H9 (cell line): ENCODE measurements at places on chromosomes 5 and 9.

DNA sequence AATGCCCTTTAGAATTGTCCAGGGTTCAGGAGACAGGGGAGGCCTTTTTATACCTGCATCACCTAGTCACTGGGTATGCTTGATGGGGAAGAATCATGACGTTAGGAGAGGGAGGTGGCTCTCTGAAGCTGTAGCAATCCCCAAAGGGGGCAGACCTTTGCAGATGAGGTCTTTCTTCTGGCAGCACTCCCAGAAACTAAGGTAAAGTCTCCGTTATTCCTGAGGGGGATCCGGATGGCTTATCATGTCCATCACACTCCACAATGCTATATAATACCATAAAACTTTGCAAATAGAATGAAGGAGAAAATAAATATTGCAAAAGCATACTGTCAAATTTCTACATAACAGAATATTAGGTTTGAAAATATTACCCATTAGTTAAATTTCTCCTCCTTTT lies 21.5 kb upstream of the CAST start:
- DNase-seq, result no peak

DNA sequence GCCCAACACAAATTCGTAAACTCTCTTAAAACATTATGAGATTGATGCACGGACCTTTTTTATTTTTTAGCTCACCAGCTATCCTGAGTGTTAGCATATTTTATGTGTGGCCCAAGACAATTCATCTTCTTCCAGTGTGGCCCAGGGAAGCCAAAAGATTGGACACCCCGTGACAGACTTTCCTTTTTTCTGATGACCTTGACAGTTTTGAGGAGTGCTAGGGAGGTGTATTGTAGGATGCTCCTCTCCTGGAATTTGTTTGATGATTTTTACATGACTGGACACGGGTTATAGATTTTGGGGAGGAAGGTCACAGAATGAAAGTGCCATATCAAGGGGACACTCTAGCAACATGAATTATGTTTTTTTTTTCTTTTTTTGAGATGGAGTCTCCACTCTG lies 69.3 kb upstream of the FANCC start:
- no peak for DNase-seq

DNA sequence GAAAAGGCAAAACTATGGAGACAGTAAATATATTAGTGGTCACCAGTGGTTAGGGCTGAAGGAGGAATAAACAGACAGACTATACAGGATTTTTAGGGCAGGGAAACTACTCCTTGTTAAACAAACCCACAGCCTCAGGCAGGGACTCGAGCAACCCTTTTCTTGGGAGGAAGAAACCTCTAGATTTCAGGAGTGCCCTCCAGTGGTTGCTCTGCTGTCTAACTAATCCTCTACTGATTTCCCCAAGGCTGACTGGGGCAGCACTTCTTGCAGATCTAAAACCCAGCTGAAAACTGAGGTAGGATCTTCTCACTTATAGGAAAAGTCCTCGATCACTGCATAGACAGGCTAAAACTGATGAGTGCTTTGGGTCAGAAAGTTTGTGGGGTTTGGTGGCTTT lies 176.8 kb downstream of the ISOC1 start:
- DNase-seq, result peak; percentile 60

DNA sequence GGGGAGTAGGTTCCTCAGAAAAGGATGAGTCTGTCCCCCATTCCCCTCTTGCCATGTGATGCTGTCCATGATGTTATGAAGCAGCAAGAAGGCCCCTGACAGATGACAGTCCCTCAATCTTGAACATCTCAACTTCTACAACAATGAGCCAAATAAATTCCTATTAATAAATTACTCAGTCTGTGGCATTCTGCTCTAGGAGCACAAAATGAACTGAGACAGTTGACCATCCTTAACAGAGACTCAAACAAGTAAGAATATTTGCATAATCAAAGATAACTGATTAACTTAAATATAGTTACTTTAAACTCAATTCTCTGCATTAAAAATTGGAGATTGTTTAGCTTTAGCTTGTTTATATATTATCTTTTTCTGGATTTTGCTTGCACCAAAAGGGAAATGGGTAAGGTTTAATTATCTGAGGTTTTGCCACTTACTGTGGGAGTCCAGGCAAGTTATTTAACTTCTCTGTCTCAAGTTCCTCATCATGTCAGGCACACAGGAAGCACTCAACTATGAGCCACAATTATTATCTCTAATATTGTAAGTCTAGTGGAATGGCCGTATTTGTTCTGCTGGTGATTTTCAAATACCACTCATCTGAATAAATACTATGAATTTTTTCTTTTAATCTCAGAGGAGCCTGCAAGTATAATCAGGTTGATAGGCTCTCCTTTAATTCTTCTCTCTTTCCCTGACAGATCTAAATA lies 162.9 kb downstream of the TSSK1B start:
- no peak for DNase-seq

DNA sequence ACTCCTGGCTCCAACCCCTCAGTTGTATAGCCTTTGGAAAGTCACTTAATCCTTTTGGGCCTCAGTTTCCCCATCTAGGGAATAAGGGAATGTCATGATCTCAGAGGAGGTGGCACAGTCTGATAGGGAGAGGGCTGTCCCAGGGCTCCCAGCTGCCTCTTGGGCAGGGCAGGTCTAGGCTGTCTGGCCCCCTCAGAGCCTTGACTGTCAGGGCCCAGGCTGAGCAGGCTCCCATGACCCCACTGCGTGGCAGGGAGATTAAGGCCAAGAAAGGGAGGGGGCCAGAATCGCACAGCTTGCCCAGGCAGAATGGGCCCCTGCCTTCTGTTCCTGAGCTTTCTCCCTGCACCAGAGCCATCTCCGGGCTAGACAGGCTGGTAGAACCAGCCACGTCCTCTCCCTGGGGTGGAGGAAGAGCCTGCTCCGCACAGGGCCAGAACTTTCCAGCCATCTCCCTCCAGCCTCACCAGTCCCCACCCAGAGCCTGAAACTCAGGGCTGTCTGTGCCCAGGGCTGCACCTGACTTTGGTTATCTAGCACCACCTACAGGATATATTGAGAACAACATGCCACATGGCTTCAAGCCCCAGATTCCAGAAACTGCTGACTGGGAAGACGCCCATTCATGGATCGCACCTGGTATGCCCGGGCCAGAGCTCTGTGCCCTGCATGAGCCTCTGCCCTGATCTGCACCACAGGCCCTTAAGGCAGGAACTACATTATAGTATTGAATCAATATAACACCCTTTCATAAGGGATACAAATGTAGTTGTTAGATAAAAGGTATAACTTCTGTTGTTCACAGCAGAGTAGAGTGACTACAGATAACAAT lies 32.1 kb downstream of the NAIF1 start:
- peak; percentile 92 for DNase-seq

DNA sequence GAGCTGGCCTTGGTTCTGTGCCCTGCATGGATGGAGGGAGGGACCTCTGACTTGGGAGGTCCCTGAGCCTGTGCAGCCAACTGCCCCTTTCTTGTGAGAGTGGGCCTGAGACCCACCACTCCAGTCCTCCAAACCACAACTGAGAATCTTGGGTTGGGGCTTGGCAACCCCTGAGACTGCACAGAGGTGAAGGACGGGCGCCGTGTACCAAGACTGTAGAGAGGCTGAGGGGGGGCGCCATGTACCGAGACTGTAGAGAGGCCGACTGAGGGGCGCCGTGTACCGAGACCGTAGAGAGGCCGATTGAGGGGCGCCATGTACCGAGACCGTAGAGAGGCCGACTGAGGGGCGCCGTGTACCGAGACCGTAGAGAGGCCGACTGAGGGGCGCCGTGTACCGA lies 59.3 kb upstream of the CACNA1B start:
- no peak for DNase-seq

DNA sequence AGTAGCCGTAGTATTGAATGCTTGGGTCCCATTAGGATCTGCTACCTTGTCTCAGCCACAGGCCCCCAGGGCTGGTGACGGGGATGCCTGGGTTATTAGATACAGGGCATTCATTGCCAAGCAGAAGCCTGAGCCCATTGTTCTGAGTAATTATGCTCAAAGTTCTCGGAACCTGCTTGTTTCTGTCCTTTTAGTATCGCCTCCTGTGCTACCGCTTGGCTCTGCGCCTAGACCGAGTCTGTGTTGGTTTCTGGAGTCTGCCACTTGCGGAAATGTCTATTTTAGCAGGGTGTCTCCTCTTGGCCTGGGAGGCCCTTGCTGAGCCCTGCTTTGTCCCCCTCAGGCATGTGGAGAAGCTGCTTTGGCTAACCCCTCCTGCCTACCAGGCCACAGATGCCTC lies 506.1 kb downstream of the BNC2 start:
- peak; percentile 18 for DNase-seq

DNA sequence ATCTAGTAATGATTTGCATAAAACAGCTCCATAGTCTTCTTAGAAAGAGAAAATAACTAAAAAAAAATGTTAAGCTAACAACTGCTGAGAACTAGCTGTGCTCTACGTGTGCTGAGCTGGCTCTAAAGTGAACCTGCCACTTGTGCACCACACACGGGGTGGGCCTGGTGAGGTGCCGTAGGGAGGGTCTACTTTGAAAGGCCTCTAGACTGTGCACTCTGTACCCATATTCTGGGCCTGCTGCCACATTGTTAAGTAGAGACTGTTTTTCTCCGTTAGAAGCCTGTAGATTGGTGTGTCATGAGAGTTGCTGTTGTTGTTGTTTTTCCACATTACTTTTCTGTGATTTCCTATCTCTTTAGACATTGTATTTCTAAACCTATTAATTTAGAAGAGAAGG lies 93.9 kb downstream of the CD180 start:
- DNase-seq, result no peak

DNA sequence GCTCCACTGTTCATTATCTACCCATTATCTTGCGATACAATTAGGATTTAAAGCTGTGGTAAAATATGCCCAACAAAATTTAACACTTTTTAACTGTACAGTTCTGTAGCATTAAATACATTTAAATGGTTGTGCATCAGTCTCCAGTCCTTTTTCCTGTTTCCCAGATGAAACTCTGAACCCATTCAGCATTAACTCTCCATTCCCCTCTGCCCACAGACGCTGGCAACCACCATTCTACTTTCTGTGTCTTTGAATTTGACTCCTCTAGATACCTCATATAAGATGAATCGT lies 2.9 kb upstream of the TRIM7 start:
- no peak for DNase-seq

- DNase-seq, result no peak
Measured at GRCh38 chr5:157865781-157866180, 6.8 kb upstream of the CLINT1 start.

DNA sequence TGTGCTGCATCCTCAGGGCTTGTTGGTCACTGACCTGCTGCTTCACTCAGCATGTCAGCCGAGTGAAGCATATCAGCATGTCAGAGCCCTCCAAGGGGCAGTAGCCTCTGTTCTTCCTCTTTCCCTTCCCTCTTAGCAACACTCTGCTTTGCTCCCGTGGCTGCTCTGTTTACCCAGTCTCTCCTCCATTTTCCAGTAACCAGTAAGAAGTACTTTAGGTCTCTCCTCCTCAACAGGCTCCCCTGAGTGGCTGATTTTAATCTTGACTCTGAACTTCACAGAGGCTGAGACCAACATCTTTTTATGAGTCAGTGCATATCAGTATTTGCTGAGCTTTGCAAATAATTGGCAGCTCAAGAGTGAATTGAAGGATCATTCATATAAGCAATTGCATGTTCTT lies 18.6 kb upstream of the ADRB2 start:
- DNase-seq, result no peak

- no peak for DNase-seq
Measured at GRCh38 chr5:178338750-178339144, 106.1 kb upstream of the PHYKPL start.
